ENCODE measurements at places on chromosomes 2 and 18.

- no peak overlapping the region for H3K27ac ChIP-seq
- H3K36me3 ChIP-seq, result peaks cover 18% of the 10 kb centered on the region
- no peak for DNase-seq
- no peaks in the 10 kb centered on the region for H3K4me1 ChIP-seq
Observed at GRCh38 chr18:251572-251971, 16.3 kb downstream of the THOC1 start.

DNA sequence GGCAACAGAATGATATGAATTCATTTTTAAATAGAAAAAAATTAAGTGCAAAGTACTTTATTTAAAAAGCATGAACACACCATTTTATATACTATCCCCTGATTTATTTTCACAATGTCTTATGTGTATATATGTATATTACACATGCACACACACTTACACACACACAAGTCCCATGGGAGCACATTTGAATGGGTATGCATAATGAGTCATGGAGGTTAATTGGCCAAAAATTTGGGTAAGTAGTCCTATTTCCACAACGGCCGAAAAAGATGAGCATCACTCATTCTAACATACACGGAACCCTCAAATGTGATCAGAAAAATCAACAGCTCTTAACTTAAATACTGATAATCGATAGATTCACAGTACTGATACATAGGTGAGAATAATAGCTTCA lies 97.4 kb upstream of the NABP1 start:
- H3K36me3 ChIP-seq, result no peaks in the 10 kb centered on the region
- H3K4me3 ChIP-seq, result no peak overlapping the region
- no peaks in the 10 kb centered on the region for H3K27me3 ChIP-seq
- no peak for DNase-seq
- no peak overlapping the region for H3K27ac ChIP-seq

GRCh38 chr2:16609786-16610185 lies 55.8 kb downstream of the CYRIA start:
- H3K27me3 ChIP-seq, result no peaks in the 10 kb centered on the region
- no peak for DNase-seq
- no peaks in the 10 kb centered on the region for H3K4me1 ChIP-seq
- H3K4me3 ChIP-seq, result no peak overlapping the region
- H3K36me3 ChIP-seq, result no peaks in the 10 kb centered on the region
- H3K27ac ChIP-seq, result no peak overlapping the region

DNA sequence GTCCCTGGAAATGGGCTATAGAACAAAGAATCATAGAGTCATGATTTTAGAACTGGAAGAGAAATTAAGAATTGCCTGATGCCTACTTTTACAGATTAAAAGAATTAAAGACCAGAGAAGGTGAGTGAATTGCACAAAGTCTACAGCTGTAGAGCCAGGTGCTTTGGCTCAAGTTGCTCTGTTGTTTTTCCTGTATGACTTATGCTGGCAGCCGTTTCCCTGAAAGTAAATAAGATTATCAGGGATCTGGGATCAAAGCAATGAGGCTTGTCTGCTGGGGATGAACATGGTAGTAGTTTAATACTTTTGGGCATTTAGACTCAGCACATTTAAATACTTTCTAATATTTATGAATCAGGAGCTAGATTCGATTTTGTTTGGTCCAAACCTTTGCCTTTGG lies 166.9 kb downstream of the PRPF40A start:
- H3K27me3 ChIP-seq, result no peaks in the 10 kb centered on the region
- no peak for DNase-seq
- no peak overlapping the region for H3K4me3 ChIP-seq

DNA sequence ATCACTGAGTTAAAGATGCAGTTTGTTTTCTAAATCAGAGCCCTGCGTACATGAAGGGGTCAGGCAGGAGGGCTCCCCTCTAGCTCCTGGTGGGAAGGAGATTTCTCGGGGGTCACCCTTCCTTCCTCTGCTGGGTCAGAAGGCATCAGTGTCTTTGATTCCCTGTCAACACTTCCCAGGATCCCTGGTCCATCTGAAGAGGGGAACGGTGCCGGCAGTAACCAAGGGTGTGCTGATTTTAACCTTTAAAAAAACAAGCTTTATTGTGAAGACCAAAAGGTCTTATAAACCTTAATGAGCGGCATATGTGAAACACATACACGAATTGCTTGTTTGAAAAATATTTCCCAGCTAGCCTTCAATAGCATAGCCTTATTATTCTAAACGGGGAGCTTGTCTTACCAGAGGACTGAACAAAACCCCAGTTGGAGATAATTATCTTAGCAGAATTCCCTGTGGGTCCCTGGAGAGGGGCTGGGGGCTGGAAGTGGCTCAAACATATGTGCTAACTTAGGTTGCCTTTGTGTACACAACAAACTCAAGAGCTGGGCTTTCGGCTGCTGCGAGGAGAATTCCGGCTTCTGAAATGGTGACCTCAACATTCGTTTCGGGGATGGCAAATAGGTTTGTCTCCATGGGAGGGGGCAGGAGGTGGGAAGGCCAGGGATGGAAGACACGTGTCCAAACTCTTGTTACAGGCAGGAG lies 114.9 kb upstream of the MYCN start:
- no peak overlapping the region for H3K4me3 ChIP-seq
- no peaks in the 10 kb centered on the region for H3K27me3 ChIP-seq
- H3K4me1 ChIP-seq, result no peaks in the 10 kb centered on the region
- H3K36me3 ChIP-seq, result no peaks in the 10 kb centered on the region

DNA sequence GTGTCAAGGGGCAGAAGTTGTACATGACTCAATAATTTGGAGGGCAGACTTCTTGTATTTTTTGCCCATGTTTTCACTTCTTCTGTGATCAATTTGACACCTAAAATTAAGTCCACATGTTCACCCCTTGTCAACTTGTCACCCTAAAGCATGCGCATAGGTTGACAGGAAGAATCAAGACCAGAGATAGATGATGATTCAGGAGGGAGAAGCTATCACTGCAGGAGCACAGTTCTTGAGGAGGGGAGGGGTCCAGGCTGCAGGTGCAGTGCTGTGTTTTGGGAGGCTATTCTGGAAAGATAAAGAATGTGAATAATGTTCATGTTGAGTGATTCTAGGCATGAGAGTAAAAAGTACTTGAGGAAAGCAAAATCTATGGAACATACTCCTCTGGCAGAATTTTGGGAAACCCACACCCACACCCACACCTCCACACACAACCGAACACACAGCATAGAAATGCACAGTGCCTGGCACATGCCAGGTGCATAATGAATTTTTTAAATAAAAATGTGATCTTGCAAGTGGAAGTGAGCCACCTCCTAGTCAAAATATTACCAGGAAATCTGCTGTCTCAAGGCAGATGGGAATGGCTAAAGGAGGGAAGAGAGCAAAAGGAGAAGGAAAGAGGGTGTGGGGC lies 249.2 kb upstream of the MEX3C start:
- H3K4me3 ChIP-seq, result no peak overlapping the region
- DNase-seq, result no peak
- H3K4me1 ChIP-seq, result no peaks in the 10 kb centered on the region
- H3K27ac ChIP-seq, result no peak overlapping the region
- H3K27me3 ChIP-seq, result no peaks in the 10 kb centered on the region
- H3K36me3 ChIP-seq, result no peaks in the 10 kb centered on the region

DNA sequence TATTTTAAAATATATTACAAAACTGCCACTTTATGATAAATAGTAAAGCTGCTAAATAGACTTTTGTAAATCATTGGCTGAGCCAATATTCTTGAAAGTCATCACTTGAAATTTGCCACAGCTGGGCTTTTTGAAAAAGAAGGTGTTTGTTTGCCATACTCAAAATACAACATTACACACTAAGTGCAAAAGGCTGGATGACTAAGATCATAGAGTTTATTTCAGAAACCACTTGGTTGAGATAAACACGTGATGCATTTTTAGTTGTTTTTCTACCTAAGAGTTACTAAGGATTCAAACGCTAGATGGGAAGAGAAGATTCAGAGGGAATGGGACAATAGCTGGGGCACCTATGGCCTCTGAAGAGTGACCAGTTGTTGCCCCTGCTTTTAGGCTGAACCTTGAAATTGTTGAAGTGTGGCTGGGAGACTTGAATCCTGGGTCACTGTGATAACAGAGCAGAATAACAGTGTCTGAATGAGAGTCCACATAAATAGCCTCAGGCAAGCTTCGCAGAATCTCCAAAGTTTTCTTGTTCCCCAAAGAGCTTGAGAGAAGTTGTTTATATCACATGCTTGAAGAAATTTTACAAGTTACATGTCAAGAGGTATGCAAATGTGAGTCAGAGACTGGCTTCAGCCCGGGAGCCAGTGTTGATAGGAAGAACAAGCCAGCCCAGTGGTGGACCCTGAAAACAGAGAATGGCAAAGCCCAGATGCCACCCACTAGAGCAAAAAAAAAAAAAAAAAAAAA lies 409.8 kb downstream of the GPD2 start:
- no peak for DNase-seq
- H3K27me3 ChIP-seq, result no peaks in the 10 kb centered on the region
- no peak overlapping the region for H3K27ac ChIP-seq
- H3K36me3 ChIP-seq, result no peaks in the 10 kb centered on the region
- H3K4me1 ChIP-seq, result no peaks in the 10 kb centered on the region

DNA sequence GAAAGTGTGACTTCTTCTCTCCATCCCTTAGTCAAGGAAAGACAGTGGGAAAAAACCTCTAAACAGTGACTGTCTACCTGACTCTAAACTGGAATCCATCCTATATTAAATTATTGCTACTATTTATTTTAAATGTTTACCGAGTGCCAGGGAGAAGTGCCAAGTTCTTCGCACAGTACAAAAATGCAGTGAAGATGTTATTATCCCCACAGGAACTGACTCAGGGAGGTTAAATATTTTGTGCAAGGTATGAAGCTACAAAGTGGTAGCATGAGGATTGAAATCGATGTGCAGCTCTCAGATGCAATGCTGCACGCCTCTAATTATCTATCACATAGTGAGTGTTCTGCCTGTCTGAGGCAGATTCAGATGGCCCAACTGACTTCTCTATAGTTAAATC lies 91.1 kb downstream of the MEP1B start:
- no peak overlapping the region for H3K27ac ChIP-seq
- H3K36me3 ChIP-seq, result no peaks in the 10 kb centered on the region
- H3K27me3 ChIP-seq, result no peaks in the 10 kb centered on the region
- H3K4me1 ChIP-seq, result no peaks in the 10 kb centered on the region
- DNase-seq, result no peak

GRCh38 chr2:197145471-197146056 lies 165.0 kb downstream of the ANKRD44 start:
- peaks cover 11% of the 10 kb centered on the region for H3K4me1 ChIP-seq
- DNase-seq, result peak; percentile 28
- H3K27me3 ChIP-seq, result no peaks in the 10 kb centered on the region
- H3K4me3 ChIP-seq, result no peak overlapping the region
- H3K27ac ChIP-seq, result peak overlapping the region; percentile 73

DNA sequence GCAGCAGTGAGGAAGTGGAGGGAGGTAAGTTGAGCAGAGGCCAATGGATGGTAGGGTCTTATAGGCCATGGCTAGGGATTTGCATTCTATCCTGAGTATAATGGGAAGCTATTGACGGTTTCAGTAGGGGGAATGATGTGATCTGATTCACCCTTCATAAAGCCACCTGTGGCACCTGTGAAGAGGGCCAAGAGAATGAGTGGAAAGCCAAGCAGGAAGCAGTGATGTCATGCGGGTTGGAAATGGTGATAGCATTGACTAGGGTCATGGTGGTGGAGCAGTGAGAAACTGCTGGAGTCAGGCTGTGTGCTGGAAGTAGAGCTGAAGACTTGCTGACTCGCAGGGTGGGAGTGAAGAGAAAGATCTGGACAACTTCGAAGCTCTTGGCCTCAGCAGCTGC lies 111.7 kb downstream of the MARCHF4 start:
- H3K36me3 ChIP-seq, result no peaks in the 10 kb centered on the region
- H3K27me3 ChIP-seq, result no peaks in the 10 kb centered on the region
- H3K4me3 ChIP-seq, result no peak overlapping the region
- no peak for DNase-seq
- H3K27ac ChIP-seq, result no peak overlapping the region
- no peaks in the 10 kb centered on the region for H3K4me1 ChIP-seq

GRCh38 chr2:120609826-120610395 lies 125.8 kb upstream of the GLI2 start:
- no peak for DNase-seq
- H3K36me3 ChIP-seq, result no peaks in the 10 kb centered on the region
- no peaks in the 10 kb centered on the region for H3K27me3 ChIP-seq
- H3K4me3 ChIP-seq, result no peak overlapping the region
- H3K4me1 ChIP-seq, result no peaks in the 10 kb centered on the region

GRCh38 chr2:54724560-54725342 lies 1.3 kb downstream of the EML6 start:
- no peaks in the 10 kb centered on the region for H3K36me3 ChIP-seq
- no peak overlapping the region for H3K27ac ChIP-seq
- H3K27me3 ChIP-seq, result peaks cover 53% of the 10 kb centered on the region
- peaks cover 2% of the 10 kb centered on the region for H3K4me1 ChIP-seq
- peak overlapping the region; percentile 22 for H3K4me3 ChIP-seq

- peaks cover 14% of the 10 kb centered on the region for H3K36me3 ChIP-seq
- no peak overlapping the region for H3K27ac ChIP-seq
- no peaks in the 10 kb centered on the region for H3K27me3 ChIP-seq
- no peak overlapping the region for H3K4me3 ChIP-seq
Observed at GRCh38 chr2:200861617-200862155, 2.8 kb downstream of the CLK1 start.

DNA sequence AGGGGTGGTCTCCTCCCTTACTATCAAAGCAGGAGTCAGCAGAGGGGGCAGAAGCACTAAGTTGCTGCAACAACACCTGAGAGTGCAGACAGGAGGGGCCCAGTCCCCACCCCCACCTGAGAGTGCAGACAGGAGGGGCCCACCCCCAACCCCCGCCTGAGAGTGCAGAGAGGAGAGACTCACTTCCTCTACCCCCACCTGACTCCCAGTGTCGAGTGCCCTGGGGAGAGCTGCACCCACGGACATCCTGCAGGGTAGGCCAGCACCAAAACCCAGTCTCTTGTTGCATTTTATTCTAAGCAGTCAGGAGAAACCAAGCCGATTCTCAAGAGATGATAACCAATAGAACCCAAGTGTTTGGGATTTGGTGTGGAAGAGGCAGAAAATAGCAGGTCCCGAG lies 78.4 kb downstream of the NAPG start:
- H3K36me3 ChIP-seq, result no peaks in the 10 kb centered on the region
- no peaks in the 10 kb centered on the region for H3K4me1 ChIP-seq
- no peak overlapping the region for H3K27ac ChIP-seq
- H3K27me3 ChIP-seq, result no peaks in the 10 kb centered on the region
- DNase-seq, result no peak

- H3K4me1 ChIP-seq, result no peaks in the 10 kb centered on the region
- no peaks in the 10 kb centered on the region for H3K36me3 ChIP-seq
- H3K27me3 ChIP-seq, result no peaks in the 10 kb centered on the region
- H3K27ac ChIP-seq, result no peak overlapping the region
Observed at GRCh38 chr2:118340103-118340502, 251.8 kb downstream of the INSIG2 start.

All from lung (tissue), 17 donors.